ENCODE measurements at places on chromosomes 16 and 17.

DNA sequence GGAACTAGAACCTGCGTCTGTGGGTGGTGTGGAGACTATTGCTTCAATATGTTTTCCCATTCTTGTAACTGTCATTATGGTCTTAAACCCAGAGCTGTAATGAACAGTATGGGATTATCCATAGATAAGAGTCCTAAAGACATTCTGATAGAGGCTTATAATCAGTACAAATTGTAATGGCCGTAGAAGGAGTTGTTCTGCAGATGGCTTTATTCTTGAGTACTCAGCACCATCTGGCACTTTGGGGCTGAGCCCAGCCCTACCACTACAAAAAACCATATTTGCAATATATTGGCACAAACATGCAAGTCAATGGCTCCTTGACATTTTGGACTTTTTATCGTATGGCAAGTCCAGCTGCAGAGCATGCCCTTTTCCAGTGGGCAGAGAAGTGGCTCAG lies 150.0 kb downstream of the HS3ST4 start:
- DNase-seq: no peak

GRCh38 chr17:17911001-17911613 lies 61.1 kb downstream of the TOM1L2 start:
- no peak for DNase-seq

GRCh38 chr16:83624429-83625120 lies 183.2 kb upstream of the HSBP1 start:
- DNase-seq: no peak

DNA sequence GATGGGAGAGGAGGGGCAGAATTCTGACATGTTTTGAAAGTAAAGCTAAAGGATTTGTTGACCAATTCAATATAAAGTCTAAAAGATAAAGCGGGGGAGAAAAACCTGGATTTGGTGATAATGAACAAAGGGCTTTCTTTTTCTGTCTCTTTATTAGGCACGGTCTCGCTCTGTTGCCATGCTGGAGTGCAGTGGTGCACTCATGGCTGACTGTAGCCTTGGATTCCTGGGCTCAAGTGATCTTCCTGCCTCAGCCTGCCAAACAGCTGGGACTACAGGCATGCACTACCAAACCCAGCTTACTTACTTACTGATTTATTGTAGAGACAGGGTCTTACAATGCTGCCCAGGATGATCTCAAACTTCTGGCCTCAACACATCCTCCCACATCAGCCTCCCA lies 7.5 kb downstream of the CDR2 start:
- DNase-seq: no peak

- DNase-seq: no peak
These were observed 192.8 kb downstream of the XYLT1 start for GRCh38 chr16:17277981-17278381.

GRCh38 chr16:50491516-50491915 lies 56.7 kb upstream of the NKD1 start:
- DNase-seq: no peak

DNA sequence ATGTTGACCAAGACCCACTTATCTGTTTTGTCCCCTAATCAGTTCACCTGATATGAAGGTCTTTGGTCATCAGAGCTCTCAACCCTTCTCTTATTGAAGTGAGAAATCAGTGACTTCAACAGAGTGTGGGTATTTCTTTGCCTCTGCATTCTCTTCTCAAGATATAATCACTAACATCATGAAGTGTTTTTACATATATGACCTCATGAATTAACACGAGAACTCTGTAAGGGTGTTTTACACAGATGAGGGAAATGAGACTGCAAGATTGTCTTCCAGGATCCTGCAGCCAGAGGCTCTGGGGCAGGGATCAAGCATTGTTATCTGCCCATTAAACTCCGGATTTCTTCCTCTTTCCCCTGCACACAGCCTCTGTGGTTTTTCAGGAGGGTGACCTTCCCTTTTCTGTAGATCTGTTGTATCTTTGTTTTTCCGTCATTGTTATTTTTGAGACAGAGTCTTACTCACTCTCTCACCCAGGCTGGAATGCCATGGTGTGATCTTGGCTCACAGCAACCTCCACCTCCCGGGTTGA lies 22.7 kb downstream of the LCMT1 start:
- DNase-seq: no peak

GRCh38 chr16:85258629-85259028 lies 146.4 kb upstream of the CIBAR2 start:
- DNase-seq: no peak

- DNase-seq: no peak
These were observed 44.5 kb upstream of the TOX3 start for GRCh38 chr16:52591471-52591870.

- no peak for DNase-seq
These were observed 4.5 kb downstream of the ZNF469 start for GRCh38 chr16:88387180-88387765.

- DNase-seq: no peak
These were observed 53.9 kb downstream of the USP10 start for GRCh38 chr16:84753412-84754326.

DNA sequence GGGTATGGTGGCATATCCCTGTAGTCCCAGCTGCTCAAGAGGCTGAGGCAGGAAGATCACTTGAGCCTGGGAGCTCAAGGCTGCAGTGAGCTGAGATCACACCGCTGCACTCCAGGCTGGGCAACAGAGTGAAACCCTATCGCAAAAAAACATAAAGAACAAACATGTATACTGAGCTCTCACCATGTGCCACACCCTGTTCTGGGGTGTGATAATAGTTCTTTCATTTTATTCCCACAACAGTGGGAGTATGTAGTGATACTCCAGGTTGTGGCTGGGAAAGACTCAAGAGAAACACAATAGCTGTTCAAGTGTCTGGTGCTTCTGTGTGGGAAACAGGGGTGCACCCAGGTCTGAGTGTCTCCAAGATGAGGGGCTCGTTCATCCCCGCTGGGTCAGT lies 90.7 kb downstream of the SOCS1 start:
- no peak for DNase-seq

DNA sequence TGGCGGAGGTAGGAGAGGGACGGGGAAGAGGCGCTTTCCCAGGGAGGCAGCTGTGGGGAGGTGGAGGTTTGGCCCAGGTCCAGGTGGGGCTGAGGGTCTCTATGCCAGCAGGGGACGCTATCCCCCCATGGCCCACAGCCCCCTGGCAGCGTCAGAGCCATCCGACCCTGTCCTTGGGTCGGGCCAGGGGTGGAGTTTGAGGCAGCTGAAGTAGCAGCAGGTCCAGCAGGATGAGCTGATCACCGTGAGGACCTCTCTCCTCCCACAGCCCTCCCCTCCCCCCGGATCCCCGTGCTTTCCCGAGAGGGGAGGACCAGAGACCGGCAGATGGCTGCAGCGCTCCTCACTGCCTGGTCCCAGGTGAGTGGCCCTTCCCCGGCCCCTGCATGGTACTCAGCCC lies 3.2 kb downstream of the ZNF205 start:
- no peak for DNase-seq

GRCh38 chr16:74561626-74562025 lies 45.3 kb downstream of the GLG1 start:
- no peak for DNase-seq

DNA sequence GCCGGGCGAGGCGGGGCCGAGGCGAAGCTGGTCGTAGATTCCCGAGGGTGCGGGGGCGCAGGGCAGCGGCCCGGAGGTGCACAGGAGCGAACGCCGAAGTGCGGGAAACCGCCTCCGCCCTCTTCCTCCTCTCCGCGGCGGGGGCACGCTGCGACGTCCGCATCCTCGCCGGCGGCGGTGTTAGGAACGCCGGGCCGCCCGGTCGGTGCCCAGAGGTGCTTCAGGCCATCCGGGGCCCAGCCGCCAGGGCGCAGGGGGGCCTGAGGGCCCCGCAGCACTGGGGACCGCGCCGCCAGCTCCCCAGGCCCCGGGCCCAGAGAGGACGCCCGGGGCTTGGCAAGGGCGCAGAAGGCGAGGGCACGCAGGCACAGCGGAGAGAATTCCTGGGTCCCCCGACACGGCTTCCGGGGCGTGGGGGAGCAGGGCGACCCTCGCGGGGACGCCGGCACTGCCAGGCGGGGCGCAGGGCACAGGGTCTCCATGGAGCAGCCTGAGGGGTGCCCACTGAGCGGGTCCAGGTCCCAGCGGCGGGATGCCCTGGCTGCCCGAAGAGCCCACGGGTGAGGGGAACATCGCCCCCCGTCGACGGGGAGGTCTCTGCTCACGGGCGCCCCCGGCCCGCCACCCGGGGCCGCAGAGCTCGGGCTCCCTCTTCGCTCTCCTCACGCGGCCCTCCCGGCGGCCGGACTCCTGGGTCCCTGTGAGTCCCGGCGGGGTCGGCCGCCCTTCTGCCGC lies 576 bp downstream of the EPOP start:
- DNase-seq: no peak

GRCh38 chr17:1834380-1835149 lies 4.8 kb downstream of the RPA1 start:
- no peak for DNase-seq

DNA sequence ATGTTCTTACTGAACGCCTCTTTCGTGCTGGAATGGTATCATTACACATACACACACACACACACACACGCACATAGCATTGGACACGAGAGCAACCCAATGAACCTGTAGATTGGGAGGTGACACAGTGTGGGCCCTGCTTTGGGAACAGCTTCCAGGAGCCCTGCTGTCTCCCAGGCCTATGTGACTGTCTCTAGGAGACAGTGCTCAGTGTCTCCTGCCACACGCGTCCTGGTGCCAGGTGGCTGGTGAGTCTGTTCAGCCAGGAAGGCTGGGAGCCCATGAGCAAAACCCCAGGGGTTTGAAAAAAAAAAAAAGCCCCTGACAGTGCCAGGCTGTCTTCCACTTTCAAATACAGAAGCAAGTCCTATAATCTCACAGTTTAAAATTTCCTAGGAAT lies 2.4 kb upstream of the SPOP start:
- DNase-seq: no peak

DNA sequence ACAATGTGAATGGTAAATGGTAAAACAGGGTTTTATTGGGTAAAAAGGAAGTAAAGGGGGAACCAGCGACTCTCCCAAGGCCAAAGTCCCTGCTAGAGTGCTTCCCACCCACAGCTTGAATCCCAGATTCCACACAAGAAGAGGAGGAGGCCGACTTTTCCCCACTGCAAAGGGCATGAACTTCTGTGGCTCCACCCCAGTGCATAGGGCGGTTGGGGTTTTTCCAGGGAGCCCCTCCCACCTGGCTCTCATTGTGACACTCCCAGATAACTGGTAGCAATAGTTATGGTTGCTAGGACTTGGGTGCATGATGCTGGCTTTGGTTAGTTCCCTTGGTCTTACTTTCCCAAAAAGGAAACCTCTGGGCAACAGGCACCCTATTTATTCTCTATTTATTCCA lies 666.0 kb upstream of the CA10 start:
- DNase-seq: no peak

GRCh38 chr17:13351046-13351445 lies 250.7 kb downstream of the HS3ST3A1 start:
- DNase-seq: no peak

- no peak for DNase-seq
These were observed 165.9 kb upstream of the CHMP6 start for GRCh38 chr17:80825471-80826345.

- no peak for DNase-seq
These were observed 1.8 kb downstream of the BTBD17 start for GRCh38 chr17:74359916-74360315.

- DNase-seq: no peak
These were observed 16.2 kb downstream of the SRCIN1 start for GRCh38 chr17:38589462-38590114.

DNA sequence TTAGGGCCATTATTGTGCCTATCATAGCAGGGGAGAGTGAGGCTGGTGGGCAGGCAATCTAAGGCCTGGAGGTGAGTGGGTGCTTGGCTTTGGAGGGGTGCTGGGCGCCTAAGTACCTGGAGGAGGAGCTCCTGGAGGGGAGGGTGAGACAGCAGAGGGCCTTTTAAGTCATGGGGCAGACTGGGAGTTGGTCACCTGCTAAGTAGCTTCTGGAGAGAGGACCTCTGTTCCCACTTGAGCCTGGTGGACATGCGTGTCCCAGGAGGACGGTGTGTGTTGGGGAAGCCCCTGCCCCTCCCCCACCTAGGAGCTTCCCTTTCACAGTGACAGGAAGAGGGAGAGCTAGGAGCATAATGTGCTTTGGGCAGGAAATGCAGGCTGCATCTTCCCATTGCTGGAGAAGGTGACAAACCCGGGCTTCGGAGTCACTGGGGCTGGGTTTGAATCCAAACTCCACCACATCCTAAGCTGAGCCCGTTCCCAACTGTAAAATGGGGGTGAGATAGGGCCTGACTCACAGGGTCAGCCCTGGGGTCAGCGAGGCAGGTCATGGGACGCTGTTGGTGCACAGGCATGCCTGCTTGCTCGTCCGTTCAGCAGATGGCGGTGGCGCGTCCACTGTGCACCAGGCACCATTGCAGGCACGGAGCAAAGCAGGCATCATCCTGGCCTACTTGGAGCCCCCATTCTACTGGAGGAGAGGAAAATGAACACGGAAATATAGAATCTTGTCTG lies 37.9 kb downstream of the CMIP start:
- no peak for DNase-seq

DNA sequence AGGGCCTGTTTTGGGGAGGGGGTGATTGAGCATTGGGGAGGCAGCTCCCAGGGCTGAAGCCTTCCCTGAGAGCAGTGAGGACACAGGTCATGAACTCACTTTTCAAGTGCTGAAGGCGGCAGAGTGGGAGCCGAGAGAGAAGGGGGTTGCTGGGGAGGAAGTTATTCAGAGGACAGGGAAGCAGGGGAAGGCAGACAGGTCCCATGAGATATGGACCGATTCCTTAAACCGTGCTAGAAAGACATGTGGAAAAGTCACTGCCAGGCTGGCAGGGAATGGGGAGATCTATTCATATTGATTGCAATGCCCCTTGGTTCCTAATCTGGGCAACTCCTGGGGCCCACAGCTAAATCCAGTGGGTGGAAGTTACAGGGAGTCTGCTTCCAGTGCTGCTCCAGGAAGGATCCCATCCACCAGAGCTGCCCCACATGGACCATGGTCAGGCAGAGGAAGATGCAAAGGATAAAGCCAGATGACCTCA lies 1.1 kb downstream of the CCL4 start:
- no peak for DNase-seq

- DNase-seq: no peak
These were observed 62.4 kb downstream of the PECAM1 start for GRCh38 chr17:64328036-64328858.

GRCh38 chr17:57892146-57892819 lies 42.4 kb upstream of the MRPS23 start:
- DNase-seq: peak; percentile 64

Measured in caudate nucleus (tissue), 63 donors.